ENCODE measurements at places on chromosomes 13 and 19. TPM values are rescaled to one million over a fixed set of nuclear protein-coding genes. Genes with fewer than 3 reads are reported as not detected.

ZNF229 gene
- total RNA-seq = 6.5 TPM

MBD3L2 gene
- total RNA-seq = not detected

CEACAM7 gene
- total RNA-seq = not detected

HPN gene
- not detected for total RNA-seq

C13orf46 gene
- total RNA-seq = under 0.01 TPM

MZT1 gene
- total RNA-seq = 21.7 TPM

KCNN1 gene
- total RNA-seq = 1.8 TPM

IRS2 gene
- 23.3 TPM for total RNA-seq

CLASRP gene
- 11.9 TPM for total RNA-seq

ARL11 gene
- total RNA-seq = not detected

SEMA6B gene
- 7.7 TPM for total RNA-seq

KLK2 gene
- total RNA-seq = not detected

SLC25A41 gene
- not detected for total RNA-seq

OR7C1 gene
- total RNA-seq = not detected

PPP1R12C gene
- 45.6 TPM for total RNA-seq

PROSER1 gene
- total RNA-seq = 12.3 TPM

ZNF560 gene
- total RNA-seq = 1.2 TPM

ZNF571 gene
- total RNA-seq = 0.78 TPM

LAIR1 gene
- not detected for total RNA-seq
